ENCODE measurements at places on chromosomes 4 and X.

GRCh38 chr4:30756553-30756952 lies 36.4 kb downstream of the PCDH7 start:
- DNase-seq: no peak

DNA sequence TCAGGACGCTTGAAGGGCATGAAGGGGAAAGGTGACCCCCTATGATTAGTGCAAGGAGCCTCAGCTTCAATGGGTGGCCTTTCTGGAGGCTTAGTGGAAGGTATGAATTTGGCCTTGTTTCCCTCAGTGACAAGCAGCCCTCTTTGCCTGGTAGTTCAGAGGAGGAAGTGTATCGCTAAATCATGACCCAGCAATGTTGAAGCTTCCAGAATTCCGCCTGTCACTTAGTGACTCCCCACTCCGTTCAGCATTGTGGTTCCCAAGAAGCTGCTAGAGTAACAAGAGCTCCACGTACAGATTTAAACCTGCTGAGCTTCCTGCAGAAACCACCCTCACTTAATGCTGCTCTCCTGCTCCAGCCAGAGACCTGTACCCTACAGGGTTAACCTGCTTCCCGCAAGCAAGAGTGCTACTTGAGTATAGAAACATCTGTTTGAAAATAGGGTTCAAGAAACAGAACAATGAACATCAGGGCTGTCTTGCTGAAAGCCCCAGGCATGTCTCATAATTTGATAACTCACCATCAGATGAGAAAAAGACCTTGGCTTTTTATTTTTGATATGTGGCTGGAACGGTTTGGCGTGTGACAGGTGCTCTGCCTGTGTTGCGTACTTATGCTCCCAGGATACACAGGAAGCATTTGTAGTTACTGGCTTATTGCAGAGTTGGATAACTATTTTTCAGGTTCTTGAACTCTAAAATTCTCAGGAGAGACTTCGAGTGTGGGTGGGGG lies 105.2 kb downstream of the UCHL1 start:
- DNase-seq: peak; percentile 65

DNA sequence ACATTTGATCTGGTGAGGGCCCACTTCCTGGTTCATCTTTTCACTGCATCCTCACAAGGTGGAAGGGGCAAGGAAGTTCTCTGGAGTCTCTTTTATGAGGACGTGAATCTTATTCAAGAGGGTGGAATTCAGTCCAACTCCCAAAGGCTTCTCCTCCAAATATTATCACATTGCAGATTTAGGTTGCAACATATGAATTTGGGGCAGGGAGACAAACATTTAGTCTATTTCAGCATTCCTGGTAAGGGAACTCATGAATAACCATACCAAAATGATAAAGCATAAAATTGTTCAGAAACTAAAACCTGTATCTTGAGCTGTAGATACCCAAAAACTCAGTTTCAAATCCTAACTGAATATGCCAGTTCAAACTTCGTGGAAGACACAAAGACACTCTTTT lies 246.8 kb downstream of the QDPR start:
- DNase-seq: no peak

- no peak for DNase-seq
Measured at GRCh38 chr4:76886848-76887441, 11.0 kb downstream of the SOWAHB start.

DNA sequence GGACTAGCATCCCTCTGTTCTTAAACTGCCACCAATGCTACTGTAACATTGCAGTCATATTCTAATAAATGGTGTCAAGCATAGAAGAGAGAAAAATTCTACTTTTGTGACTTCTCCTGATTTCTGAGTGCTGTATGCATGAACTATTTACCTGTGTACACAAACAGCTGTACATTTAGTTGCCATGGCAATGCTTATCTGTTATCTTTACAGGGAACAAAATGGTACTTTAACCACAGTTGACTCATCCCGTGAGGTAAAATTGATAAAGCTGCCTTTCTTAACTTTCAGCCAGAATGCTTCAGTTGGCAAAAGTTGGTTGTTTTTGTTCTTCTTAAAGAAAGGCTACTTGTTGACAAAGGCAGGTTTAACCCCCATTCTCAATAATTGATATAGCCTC lies 587.5 kb upstream of the MAGEB2 start:
- no peak for DNase-seq

- no peak for DNase-seq
Measured at GRCh38 chrX:46461660-46462191, 83.5 kb downstream of the ZNF674 start.

DNA sequence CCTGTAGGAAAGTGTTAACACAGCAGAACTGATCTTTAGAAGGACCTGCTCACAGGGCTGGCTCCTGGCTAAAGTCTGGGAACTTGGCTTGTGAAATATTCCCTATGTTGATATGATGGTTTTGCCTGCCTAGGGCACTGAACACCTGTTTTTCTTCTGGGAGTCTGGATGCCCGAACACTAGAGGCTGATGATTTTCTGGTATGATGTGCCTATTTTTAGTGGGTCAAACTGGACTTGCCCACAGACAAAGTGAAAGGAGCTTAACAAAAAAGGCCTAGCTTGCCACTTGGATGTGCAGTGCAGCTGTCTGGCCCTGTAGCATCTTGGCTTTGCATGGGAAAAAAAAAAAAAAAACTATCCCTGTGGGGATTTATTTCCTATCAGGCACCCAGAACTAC lies 39.1 kb downstream of the ZNF674 start:
- DNase-seq: no peak

GRCh38 chr4:87698394-87698793 lies 48.3 kb downstream of the DMP1 start:
- DNase-seq: no peak

DNA sequence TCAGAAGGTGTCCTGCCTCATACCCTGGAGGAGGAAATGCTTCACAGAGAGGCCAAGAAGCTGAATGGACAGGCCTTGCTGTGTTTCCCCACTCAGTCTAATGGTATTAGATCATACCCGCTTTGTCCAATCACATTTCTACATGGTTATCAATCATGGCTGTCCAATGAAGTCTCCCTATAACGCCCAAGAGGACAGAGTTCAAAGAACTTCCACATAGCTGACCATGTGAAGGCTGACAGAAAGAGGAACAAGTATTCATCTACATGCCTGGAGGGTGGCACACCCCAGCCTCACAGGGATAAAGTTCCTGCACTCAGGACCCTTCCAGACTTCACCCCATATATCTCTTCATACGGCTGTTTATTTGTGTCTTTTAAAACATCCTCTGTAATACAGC lies 123.4 kb downstream of the MANBA start:
- no peak for DNase-seq

GRCh38 chr4:159284733-159285132 lies 181.9 kb downstream of the RAPGEF2 start:
- DNase-seq: no peak

- no peak for DNase-seq
Measured at GRCh38 chrX:110373310-110373709, 14.7 kb downstream of the RTL9 start.

DNA sequence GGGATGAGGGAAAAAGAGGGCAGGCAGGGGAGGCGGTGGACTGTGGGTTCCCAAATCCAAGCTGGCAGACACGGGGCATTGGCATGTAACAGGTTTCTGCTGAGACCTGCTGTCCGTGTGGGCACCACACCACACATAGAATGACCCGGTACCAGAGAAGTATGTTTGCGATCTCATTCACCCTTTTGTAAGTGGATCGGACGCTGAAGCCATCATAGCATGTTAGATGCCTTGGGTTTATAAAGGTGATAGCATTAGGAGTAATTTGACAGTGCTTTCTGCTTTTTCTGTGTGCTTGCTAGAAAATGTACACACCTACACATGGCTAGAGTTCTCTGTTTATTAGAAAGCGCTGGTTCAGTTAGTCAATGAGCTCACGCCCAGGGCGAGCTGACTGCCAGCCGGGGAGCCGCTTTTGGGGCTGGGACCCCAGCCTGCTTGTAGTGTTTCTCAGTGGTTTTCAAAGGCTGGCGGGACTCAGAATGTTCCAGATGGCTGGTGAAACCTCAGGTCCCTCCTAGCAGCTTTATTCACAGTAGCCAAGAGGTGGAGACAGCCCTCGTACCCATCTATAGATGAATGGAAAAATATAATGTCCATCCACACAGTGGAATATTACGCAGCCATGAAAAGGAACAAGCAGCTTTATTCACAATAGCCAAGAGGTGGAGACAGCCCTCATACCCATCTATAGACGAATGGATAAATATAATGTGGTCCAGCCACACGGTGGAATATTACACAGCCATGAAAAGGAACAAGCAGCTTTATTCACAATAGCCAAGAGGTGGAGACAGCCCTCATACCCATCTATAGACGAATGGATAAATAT lies 579 bp downstream of the IL3RA start:
- DNase-seq: no peak

GRCh38 chr4:16824278-16824806 lies 74.1 kb downstream of the LDB2 start:
- DNase-seq: no peak

DNA sequence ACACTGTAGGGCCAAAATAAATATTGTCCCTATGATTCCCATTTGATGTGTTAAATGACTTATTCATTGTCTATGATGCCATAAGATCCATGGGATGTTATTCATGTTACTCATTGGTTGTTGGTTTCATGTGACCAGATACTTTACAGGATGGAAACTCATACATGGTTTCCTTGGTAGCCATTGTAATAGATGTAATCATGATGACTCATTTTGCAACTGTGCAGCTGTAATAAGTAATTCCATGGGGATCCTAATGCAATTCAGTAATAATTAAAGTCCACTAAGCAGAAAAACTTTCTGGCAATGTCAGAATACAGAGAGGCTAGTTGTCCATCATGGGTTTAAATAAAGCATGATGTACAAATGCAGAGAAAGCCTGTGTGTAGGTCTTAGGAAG lies 389.7 kb upstream of the NR3C2 start:
- no peak for DNase-seq

- no peak for DNase-seq
Measured at GRCh38 chrX:153871451-153871850, 14.5 kb downstream of the L1CAM start.

DNA sequence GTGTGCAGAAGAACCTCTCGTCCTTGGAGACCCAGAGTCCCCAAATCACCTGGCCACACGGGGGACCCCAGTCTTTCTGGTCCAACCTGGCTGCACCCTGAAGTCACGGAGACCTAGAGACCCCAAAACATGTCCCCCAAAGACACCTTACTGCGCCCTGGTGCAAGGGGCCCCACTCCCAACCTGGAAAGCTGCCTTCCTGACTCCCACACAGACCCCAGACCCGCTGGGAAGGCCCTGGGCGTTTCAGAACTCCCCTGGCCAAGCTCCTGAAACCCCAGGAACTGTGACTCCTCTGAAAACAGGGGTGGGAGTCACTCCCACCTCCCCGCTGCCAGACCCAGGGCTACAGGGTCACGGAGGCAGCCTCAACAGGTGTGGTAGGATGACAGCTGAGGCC lies 12.7 kb upstream of the SHOX start:
- no peak for DNase-seq

DNA sequence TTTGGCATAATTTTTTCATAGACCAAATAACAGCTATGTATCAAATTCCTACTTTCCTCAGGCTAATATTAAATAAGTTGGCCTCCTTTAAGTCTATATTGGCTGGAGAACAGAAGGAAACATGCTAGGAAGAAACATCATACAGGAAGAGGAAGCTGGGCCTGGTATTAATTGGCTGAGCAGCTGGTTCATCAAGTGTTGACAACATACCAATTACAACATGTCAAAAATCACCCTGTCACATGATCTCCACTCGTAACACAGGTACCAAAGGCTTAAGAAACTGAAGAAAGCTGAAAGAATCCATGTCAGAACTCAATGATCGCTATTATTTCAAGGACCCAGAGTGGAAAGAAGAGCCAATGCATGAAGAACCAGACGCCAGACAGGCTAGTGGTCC lies 10.5 kb downstream of the WDFY3 start:
- DNase-seq: peak; percentile 17

DNA sequence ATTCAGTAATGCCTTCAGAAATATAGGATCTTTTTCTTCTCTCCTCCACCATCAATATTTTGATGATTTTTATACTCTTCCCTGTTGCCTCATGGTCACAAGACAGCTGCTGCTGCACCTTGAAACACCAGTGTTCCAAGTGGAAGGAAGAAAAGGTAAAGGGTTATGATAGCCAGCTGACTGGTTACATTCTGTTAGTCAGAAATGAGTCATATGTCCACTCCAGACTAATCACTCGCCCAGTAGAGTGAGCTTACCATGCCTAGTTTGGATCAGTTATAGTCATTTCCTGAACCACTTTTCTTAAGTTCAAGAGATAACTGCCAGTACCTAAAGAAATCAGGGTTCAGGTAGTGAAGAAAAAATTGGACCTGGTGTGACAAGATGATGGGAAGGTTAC lies 532.3 kb upstream of the SMIM31 start:
- no peak for DNase-seq

DNA sequence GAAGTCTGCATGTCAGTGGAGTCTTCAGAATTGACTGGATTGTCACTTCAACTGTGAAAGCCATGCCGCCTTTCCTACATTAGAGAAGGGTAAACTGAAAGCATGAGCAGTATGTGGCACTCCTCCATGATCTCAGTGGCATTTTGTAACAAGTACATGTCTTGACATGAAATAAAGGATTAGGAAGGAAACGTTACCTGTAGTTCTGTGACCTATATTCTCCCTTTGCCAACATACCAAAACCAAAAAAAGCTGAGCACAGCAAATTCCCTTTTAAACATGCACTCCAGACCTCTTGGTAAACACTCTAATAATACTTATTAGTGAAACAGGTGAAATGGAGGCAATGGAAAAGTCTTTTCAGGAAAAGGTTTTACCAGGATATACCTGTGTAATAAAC lies 344.2 kb downstream of the GRIA2 start:
- DNase-seq: no peak

- no peak for DNase-seq
Measured at GRCh38 chr4:182553653-182554052, 310.5 kb downstream of the TENM3 start.

GRCh38 chr4:112038861-112039260 lies 106.4 kb upstream of the FAM241A start:
- DNase-seq: no peak

GRCh38 chr4:104973708-104974107 lies 173.0 kb upstream of the TET2 start:
- no peak for DNase-seq

All from midbrain (tissue), 1 donor.